H1 (cell line): ENCODE measurements at places on chromosomes 12 and 14. TPM values are rescaled to one million over a fixed set of nuclear protein-coding genes. Genes with fewer than 3 reads are reported as not detected.
A peak's percentile ranks its signal among the peaks of the same experiment; 100 is the strongest.

GRCh38 chr12:28278499-28278898, 88.2 kb downstream of the CCDC91 start:
- H3K27me3 ChIP-seq = no peaks in the 10 kb centered on the region
- H3K36me3 ChIP-seq = no peaks in the 10 kb centered on the region
- H3K4me1 ChIP-seq = no peaks in the 10 kb centered on the region
- H3K4me3 ChIP-seq = no peak overlapping the region
- DNase-seq = no peak

DNA sequence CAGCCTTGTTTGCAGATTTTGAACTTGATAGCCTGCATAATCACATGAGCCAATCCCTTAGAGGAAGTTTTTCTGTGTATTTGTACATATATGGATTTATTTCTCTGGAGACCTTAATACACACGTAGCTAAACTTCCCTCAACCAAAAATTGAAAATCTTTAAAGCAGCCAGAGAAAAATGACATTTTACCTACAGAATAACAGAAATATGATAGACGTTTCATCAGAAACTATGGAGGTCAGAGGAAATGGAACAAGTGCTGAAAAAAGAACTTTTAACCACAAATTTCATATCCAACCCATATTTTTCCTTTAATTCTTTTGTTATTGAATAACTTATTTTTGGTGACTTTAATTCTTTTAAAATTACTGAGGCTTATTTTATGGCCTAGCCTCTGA, 177.7 kb downstream of the CCDC91 start:
- H3K27me3 ChIP-seq = no peaks in the 10 kb centered on the region
- no peaks in the 10 kb centered on the region for H3K4me1 ChIP-seq
- H3K27ac ChIP-seq = no peak overlapping the region
- H3K36me3 ChIP-seq = 0 out of 2 replicates have a peak, but pooled peaks cover 2% of the 10 kb centered on the region

DNA sequence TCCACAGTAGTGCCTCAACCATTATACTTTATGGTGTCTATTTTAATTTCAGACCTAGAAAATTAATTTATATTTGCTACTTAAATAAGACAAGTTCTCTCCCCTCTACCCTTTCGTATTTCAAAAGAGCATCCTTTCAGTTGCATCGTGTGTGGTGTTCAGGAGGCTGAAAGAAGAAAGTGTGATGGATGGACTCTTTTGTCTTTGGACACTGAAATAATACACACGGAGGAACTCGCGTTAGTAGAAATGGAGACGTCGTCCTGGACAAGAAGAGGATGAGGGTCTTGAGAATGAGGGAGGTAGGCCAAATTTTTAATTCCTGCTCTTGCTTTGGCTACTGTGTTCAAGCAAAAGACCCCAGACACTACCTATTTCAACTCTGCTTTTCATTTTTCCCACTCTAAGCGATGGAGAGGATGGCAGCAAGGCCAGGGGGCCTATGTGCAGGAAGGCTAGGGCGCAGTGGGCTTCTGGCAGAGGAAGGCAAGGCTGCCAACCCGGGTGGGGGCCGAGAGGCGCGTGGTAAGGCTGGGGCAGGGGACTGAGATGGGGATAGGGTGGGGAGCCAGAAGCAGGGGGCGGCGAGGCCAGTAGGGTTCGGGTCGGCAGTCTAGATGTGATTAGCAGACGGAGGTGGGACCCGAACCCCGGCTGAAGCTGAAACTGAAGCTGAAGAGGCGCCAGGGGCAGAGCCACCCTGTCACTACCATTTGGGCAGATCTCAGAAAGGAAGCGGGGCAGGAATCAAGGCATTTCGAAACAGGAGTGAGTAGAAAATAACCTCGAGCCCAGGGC, 722 bp downstream of the TMED8 start:
- H3K4me3 ChIP-seq = peak overlapping the region; percentile 99
- no peaks in the 10 kb centered on the region for H3K27me3 ChIP-seq
- no peaks in the 10 kb centered on the region for H3K4me1 ChIP-seq
- no peak overlapping the region for H3K27ac ChIP-seq

DNA sequence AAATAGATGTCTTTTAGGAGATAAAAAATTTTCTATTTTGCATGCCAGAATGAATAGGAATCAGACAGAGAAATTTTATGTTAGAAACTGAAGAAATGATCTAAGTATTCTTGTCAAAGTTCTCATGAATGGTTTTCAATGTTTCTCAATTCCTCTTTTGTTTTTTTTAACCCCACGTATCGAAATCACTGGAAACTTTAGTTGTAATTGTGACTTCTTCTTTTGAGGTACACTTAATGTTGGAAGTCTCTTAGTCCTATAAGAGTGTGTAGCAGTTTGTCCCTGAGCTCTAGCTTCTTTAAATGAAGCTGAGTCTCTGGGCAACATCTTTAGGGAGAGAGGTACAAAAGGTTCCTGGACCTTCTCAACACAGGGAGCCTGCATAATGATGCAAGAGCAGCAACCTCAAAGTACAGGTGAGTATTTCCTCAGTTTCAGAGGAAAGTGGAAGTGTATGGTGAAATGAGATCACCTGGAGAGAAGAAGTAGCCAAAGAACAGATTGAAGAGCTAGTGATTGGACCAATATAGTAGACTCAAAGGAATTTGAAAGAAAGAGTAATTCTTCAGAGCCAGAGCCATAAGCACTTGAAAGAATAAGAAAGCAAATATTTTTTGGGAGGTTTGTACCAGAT, at the start of gene CLEC6A:
TSS of gene CLEC6A (plus strand) at position 236 of the 634 bp plus-strand sequence. CDS start at position 386, 150 bp downstream.
- no peaks in the 10 kb centered on the region for H3K4me1 ChIP-seq
- no peaks in the 10 kb centered on the region for H3K36me3 ChIP-seq
- no peak within 1 kb of the TSS for H3K27ac ChIP-seq
- H3K27me3 ChIP-seq = no peaks in the 10 kb centered on the region
- no peak within 1 kb of the TSS for H3K4me3 ChIP-seq

GRCh38 chr14:61196792-61197191, 84.3 kb downstream of the TMEM30B start:
- no peak overlapping the region for H3K4me3 ChIP-seq
- H3K36me3 ChIP-seq = no peaks in the 10 kb centered on the region
- H3K27me3 ChIP-seq = no peaks in the 10 kb centered on the region
- H3K27ac ChIP-seq = no peak overlapping the region

- no peak overlapping the region for H3K4me3 ChIP-seq
- H3K4me1 ChIP-seq = no peaks in the 10 kb centered on the region
- H3K27ac ChIP-seq = no peak overlapping the region
- H3K36me3 ChIP-seq = no peaks in the 10 kb centered on the region
Observed at GRCh38 chr14:72824051-72824450, 69.8 kb downstream of the DPF3 start.

DNA sequence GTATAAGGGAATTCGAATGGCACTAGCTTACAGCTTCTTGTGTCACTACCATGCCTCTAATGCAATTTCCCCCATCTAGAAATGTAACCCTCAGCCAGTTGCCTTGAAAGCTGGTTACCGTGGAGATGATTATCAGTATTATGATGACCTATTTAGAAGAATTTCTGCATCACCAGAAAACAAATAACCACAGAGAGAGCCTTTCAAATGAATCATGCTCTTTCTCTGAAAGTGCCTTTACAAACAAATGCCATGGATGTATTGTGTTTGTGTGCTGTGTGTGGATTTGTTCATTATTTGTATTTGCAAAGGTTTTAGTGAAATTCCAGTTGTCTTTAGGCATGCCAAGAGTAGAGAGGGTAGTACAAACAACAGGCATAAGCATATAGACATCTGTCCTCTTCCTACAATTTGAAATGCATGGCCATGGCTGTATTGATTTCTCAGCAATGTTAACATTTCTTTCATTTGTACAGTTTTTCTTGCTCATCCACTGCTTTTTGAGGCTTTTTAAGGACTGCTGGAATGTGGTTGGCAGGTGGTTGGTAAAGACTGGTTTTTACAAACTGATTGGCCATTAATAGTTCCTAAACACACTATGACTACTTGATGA, 266.5 kb downstream of the PAWR start:
- no peak overlapping the region for H3K27ac ChIP-seq
- no peaks in the 10 kb centered on the region for H3K27me3 ChIP-seq
- H3K4me1 ChIP-seq = peaks cover 5% of the 10 kb centered on the region; the same call in 1 of the 2 replicates
- no peaks in the 10 kb centered on the region for H3K36me3 ChIP-seq
- DNase-seq = no peak

DNA sequence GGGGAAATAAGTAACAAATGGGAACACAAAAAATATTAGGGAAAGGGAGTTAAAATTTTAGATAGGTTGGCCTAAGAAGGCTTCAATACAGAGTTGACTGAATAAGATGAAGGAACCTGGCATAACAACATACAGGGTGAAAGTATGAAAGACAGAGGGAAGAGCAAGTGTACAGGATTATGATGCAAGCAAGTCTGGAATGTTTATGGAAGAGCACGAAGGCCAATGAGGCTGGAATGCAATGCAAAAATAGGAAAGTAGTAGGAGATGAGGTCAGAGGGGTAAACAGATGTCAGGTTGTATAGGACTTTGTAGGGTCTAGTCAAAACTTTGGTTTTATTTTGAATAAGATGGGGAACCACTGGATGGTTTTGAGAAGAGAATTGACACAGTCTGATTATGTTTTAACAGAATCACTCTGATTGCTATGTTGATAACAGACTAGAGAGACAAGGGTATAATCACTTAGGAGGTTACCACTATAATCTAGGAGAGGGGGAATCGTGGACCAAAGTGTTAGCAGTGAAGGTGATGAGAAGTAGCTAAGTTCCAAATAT, 96.8 kb downstream of the OSBPL8 start:
- no peaks in the 10 kb centered on the region for H3K36me3 ChIP-seq
- no peak overlapping the region for H3K4me3 ChIP-seq
- DNase-seq = no peak
- no peaks in the 10 kb centered on the region for H3K4me1 ChIP-seq

- H3K36me3 ChIP-seq = no peaks in the 10 kb centered on the region
- DNase-seq = no peak
Observed at GRCh38 chr12:116257215-116257614, 20.3 kb downstream of the MED13L start.

DNA sequence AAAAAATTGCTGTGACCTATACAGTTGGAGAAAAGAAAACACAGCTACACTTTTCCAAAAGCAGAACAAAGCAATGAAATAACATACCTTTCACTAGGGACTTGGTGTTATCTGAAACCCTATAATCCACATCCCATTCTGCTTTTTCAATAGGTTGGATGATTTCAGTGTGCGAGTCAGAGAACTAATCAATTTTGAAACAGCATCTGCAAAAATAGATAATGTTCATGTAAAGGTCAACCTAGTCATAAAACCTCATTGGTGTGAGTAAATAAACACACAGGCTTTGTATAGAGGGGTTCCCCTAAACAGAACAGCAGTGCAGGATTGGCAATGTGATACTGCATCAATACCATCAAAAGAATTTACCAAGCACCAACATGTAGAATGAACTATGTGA, 173.0 kb upstream of the G2E3 start:
- H3K36me3 ChIP-seq = no peaks in the 10 kb centered on the region
- no peaks in the 10 kb centered on the region for H3K27me3 ChIP-seq
- no peaks in the 10 kb centered on the region for H3K4me1 ChIP-seq
- no peak for DNase-seq
- H3K4me3 ChIP-seq = no peak overlapping the region

GRCh38 chr12:71312768-71313403, 126.7 kb upstream of the LGR5 start:
- H3K4me3 ChIP-seq = no peak overlapping the region
- no peaks in the 10 kb centered on the region for H3K27me3 ChIP-seq
- no peaks in the 10 kb centered on the region for H3K36me3 ChIP-seq
- no peak for DNase-seq
- no peaks in the 10 kb centered on the region for H3K4me1 ChIP-seq
- H3K27ac ChIP-seq = no peak overlapping the region

DNA sequence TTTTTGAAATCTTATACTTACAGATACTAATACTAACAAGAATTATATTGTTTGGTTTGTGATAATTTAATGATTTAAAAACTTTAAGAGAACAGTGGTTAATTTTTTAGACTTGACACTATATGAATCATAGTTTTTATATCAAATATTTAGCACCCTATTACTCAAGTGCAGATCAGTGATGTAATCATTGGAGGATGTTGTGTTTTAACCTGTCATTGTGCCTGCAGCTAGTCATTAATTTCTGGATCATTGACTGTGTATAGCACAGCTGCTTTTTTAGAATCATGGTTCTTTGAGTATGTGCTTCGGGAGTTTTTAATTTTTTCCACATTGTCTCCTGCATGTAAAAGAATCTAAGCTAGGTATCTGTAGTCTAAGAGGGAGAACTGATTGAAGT, 17.3 kb downstream of the ARID4A start:
- H3K4me3 ChIP-seq = no peak overlapping the region
- H3K27me3 ChIP-seq = no peaks in the 10 kb centered on the region
- no peak for DNase-seq

DNA sequence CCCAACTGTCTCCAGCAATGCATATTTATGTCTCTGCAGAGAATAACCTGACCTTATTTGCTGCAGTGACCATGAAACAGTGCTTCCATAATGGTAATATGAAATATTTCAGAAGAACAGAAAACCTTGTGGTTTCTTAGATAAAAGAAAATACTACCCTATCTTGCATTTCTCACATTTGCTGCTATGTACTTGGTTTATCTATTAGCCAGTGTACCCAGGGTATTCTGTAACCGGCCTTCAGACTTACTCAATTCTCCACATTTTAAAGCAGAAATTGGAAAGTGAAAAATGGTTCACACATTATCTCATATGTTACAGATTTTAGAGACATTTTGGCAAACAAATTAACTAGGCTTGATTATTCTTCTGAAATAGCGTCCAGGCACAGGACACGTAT, 57.9 kb upstream of the CCDC91 start:
- no peak for DNase-seq
- no peak overlapping the region for H3K27ac ChIP-seq
- no peaks in the 10 kb centered on the region for H3K27me3 ChIP-seq

GRCh38 chr12:76449583-76449982, 101.4 kb upstream of the BBS10 start:
- no peak for DNase-seq
- no peaks in the 10 kb centered on the region for H3K27me3 ChIP-seq
- no peaks in the 10 kb centered on the region for H3K4me1 ChIP-seq
- H3K4me3 ChIP-seq = no peak overlapping the region

DNA sequence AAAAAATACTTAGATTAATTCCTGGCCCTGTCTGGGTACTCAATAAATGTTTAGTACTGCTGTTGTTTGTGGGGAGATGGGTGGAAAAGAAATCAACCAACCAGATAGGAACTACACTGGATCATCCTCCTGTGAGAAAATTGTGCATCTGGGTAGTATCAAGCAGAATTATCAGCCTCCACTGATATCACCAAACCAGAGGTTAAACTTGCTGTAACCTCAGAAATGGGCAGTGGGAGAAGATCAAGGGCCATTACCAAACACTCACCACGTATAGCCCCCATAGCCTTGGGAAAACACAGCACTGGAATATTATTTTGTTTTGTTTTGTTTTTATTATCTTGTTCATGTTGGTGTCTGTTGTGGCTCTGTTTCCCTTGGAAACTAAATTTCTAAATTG, 19.7 kb downstream of the VEZT start:
- no peak overlapping the region for H3K27ac ChIP-seq
- no peaks in the 10 kb centered on the region for H3K27me3 ChIP-seq
- DNase-seq = no peak

GRCh38 chr12:113857371-113857770, 108.8 kb downstream of the RBM19 start:
- H3K4me1 ChIP-seq = peaks cover 33% of the 10 kb centered on the region
- no peaks in the 10 kb centered on the region for H3K27me3 ChIP-seq
- H3K4me3 ChIP-seq = no peak overlapping the region
- no peak for DNase-seq

Gene MUCL1
- total RNA-seq = not detected in 2 replicates

Gene INF2
- total RNA-seq = 54.0 and 59.5 TPM in 2 replicates

Gene TBK1
- 19.2 and 20.4 TPM in 2 replicates for total RNA-seq

Gene TAS2R30
- 0.75 and 1.0 TPM in 2 replicates for total RNA-seq

Gene TMEM52B
- total RNA-seq = not detected in 2 replicates

Gene LGMN
- 57.4 and 57.9 TPM in 2 replicates for total RNA-seq

Gene KIF5A
- 21.9 and 22.8 TPM in 2 replicates for total RNA-seq

Gene PRIMA1
- 3.9 and 4.5 TPM in 2 replicates for total RNA-seq

Gene CCDC197
- not detected in 2 replicates for total RNA-seq

Gene ATP5F1B
- 900 and 930 TPM in 2 replicates for total RNA-seq

Gene NANOG
- total RNA-seq = 229 and 231 TPM in 2 replicates
